ENCODE measurements at places on chromosomes 7 and 10.

DNA sequence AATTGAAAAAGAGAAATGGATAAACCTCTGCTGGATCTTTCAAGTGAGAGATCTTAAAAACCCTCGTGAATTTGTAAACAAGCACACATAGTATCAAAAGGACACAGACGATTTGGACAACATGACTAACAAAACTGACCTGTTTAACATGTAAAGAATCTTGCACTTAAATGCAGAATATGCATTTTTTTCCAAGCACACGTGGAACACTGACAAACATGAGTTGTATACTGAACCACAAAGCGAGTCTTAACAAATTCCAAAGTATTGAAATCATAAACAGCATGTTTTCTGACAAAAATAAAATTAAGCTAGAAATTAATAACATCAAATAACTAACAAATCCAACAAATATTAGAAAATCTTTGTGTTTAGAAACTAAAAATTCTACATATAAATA, 65.0 kb upstream of the ZNF746 start:
- no peak for DNase-seq

DNA sequence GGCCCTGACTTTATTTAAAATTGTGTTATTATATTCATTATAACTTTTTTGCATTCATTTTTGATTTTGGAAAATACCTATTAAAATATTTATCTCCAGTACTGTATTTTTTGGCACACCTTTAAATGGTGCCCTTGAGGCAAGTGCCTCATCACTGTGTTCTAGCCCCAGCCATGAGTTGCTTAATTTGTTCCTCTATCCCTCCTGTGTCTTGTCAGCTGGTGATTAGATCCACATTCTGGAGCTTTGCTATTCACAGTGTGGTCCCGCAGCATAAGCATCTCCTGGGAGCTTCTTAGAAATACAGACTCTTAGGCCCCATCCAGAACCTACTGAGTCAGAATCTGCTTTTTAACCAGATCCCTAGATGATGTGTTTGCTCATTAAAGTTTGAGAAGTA, 19.8 kb downstream of the AGK start:
- DNase-seq, result no peak

DNA sequence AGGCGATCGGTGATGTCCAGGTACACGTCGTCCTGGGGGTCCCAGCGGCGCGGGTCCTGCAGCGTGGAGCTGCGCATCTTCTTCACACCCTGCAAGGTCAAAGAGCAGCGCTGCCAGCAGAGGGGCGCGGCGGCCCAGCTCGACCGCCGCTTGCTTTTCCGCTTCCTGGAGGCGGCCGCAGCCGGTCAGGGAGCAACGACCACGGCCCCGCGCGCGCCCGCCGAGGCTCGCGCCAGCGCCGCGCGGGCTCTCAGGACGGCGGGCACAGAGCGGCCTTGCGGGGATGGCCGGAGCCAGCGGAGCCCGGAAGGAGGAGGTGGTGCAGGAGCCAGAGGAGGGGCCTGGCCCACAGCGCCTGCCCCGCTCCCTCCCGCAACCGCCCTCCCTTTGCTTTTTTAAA, 76.4 kb upstream of the CDC14C start:
- DNase-seq, result no peak

DNA sequence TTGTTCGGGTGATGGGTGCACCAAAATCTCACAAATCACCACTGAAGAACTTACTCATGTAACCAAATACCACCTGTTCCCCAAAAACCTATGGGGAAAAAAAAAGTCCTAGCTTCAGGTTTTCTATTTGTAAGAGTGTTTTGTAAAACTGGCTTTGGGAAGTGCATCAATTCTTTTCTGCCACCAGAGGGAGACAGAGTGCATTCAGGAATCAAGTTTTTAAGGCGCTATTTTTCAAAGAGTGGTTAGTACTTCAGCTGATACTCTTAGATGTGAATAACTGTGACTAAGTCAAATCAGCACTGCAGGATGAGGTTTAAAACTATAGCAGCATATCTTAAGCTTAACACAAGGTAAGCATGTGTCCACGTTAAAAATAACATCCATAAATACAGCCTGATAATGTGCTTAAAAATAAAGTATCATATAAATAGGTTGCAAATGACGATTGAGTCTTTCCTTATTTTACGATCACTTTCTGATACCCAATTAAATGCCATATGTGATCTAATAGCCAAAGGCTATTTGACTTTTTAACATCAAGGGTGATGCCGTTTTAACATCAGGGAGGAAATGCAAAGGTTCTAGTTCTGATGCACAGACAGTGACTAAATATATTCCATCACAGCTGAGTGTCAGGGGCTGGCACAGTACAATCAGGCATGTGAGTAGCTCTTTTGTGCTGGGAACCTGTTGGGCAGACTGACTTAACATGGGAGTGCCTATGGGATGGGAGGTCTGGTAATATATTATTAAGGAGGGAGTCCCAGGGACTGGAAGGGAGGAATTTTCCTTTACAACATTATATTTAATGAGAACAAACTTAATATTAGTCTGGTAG, 10.6 kb upstream of the LYZL2 start:
- DNase-seq, result no peak

- DNase-seq, result no peak
These were observed 58.6 kb upstream of the ARID5B start for GRCh38 chr10:61842755-61843497.

DNA sequence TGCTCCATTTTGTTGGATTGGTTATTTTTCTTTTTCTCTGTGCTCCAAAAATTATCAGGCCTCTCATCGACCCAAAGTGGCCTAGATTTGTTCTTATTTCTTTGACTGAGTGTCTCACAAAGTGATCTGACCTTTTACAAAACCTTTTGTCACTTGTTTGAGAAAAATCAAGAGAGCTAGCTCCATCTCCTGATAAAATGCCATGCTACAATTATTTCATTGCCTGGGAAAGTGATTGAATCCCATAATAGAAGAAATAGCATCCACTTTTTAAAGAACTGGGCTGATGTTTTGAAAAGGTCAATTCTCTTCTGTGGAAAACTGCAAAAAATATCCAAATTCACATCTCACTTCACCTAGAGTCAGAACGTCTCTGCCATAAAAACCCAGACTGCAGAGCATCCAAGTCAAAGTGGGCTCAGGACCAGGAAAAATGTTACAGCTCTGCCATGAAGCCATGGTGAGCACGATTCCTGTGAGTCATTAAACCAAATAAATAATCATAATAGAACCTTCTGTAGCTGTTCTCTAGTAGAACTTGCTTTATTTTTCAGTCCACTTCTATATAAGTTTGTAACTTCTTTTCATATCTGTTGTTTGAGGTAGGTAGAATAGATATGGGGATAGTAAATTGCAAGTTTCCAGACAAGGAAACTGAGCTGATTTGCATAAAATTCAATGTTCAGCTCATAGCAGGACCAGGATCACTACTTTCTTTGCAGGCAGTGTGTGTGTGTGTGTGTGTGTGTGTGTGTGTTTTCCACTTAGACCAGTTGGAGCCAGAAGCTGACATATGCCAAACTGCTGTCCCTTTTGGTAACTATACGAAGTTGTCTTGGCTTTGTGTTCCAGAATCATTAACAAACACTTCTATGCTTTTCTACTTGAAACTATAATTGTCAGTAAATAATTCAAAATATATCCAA, 632.5 kb upstream of the ANKRD30A start:
- no peak for DNase-seq

DNA sequence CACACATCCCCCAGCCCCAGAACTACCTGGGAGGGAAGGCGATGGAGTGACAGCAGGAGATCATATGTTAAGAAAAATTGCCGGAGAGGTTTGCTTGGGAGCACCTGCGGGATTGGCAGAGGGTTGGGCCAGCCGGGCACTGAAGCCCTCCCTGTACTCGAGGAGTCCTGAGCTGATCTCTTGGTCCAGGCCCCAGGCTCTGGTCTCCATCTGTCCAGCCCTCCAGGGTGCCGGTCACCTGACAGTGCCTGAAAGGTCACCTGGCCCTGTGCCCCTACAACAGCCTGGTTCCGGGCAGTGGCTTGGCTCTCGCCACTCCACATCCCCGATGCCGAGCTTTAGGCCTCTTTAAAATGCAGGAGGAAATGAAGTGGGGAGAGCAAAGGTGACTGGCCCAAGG, 47.3 kb upstream of the PCBD1 start:
- no peak for DNase-seq

DNA sequence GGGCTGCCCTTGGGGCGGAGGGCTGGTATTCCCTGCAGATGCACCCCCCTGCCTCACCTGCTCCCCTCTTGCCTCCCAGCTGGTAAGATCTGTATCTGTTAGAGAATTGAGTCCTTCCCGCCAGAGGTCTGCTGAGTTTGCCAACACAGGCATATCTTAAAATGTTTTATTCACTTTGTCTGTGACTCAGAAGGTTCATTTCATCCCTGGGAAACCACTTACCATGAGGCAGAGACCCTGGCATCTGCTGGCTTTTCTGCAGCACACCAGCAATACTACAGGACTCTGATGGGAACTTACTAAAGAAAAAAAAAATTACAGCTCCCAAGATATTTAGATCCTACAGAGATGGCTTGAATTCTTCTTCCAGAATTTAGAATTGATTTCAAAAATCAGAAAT, 131.3 kb downstream of the PLPP4 start:
- no peak for DNase-seq

DNA sequence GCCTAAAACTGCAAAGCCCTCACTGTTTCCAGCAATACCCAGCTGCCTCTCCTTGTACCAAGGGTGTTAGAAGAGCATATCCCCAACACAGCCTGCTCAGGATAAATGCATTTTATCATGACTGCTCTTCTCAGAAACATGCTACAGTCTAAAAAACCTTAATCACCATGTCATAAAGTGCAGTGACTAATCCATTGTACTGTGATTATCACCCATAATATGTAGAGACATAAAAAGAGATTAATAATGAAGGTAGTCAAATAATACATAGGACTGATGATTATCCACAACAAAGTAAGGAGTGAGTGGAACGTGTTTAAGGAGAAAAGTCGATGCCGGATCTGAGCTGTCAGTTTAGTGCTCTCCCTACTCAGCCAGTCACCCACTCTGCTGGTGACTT, 12.2 kb upstream of the WDR11 start:
- no peak for DNase-seq

DNA sequence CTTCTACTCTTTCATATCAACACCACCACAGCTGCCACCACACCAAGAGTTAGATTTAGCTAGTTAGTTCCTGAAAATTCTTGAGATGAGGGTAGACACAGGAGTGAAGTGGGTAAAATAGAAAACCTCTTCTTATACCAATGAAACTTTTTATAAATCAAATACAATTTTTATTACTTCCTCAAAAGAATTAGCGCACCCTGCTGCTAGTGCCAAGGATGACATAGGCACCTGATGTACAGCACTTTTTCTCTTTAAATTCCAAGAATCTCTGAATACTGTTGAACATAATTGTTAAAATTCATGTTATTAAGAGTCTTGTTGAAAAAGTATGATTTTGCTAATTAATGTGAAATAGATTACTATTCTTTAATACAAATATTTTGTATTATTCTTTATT, 11.4 kb downstream of the ZWINT start:
- no peak for DNase-seq
